Activated effector memory CD4-positive, alpha-beta T cell treated with anti-CD3 and anti-CD28 coated beads, Interleukin-2, amount 50 U/mL, for 16 hours (primary cell): ENCODE measurements at places on chromosomes 5 and 9.

DNA sequence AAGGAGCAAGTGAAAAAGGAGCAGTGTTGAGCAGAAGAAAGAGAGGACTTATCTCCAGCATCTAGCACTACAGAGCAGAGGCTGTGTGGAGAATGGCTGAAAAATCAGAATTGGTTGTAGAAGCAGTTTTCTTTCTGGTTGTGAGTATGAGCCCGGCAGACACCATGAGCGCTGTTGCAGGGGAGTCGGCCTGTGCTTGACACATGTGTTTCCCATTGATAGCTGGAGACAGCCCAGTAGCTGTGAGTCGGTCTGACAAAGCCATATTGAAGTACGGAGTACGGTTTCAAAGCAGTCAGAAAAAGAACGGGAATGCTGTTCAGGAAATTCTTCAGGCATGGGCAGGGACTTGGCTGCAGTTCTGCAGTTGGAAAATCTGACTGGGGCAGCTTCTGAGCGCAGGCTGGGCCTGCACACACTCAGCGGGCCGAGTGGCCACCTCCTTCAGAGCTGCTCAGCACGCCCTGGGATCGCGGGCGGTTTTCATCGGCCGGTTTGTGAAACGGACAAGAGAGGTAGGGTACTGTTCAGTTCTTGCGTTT, at the start of gene SGCD:
TSS of gene SGCD (plus strand) at position 447 of the 542 bp plus-strand sequence.
- no peak for DNase-seq

GRCh38 chr5:133552925-133553525, 59.3 kb downstream of the FSTL4 start:
- DNase-seq, result peak; percentile 81

DNA sequence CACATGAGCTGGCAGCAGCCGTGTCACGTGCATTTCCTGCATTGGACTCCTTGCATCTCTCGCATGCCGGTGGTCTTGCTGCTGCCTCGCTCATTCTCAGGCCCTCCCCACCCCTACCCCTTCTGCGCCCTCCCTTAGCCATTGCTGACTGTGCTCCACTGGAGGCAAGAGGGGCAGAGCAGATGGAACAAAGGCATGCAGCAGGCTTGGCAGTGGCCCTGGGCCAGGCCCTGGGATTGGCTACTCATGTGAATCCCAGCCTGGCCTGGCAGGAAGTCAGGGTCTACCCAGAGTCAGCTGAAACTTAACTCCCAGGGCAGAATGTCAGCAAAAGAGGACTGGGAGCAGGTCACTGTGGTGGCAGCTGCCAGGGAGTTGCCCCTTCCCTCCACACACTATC, 62.3 kb downstream of the TSTD2 start:
- peak; percentile 39 for DNase-seq

GRCh38 chr5:174789596-174789995, 65.2 kb downstream of the MSX2 start:
- DNase-seq, result no peak

- no peak for DNase-seq
Observed at GRCh38 chr9:138105123-138105415, 227.5 kb downstream of the CACNA1B start.

- no peak for DNase-seq
Observed at GRCh38 chr9:126081746-126082145, 244.9 kb upstream of the MVB12B start.

DNA sequence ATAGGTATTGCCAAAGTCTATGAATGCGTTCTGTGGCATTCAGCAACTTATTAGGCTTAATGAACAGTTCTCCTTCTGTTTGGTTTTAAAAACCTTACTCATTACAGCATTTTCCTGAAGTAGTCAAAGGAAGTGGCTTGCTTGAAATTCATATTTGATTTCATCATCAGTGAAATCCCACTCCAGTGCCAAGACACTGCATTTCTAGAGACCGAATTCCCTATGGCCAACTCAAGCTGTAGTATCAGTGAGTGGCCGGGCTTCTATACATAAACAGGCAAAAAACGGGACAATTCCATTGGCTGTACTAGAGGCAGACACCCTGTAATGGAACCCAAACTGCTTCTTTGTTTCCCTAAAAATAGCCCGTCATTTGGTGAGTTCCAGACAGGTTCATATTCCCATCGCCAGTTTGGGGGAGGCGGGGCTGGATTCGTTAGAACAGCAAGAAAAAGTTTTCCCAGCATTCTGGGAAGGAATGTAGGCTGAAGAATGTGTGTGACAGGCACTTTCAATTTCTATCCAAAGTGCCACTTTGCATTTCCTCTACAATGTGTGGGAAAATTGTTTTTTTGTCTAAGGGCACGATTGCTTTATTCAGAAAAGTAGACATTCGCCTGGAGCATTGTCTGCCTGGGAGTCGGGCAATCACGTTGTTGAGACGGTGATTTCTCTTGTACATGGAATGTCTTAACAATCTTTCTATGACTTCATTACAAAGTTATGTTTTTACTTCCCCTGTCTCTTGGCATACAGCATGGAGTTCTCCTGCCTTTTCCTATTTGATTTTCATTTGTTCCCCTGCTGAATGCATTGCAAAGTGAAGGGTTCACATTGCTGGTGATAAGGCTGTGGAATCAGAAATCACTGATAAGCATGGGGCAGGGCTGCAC, 141.8 kb upstream of the MAST4 start:
- no peak for DNase-seq

DNA sequence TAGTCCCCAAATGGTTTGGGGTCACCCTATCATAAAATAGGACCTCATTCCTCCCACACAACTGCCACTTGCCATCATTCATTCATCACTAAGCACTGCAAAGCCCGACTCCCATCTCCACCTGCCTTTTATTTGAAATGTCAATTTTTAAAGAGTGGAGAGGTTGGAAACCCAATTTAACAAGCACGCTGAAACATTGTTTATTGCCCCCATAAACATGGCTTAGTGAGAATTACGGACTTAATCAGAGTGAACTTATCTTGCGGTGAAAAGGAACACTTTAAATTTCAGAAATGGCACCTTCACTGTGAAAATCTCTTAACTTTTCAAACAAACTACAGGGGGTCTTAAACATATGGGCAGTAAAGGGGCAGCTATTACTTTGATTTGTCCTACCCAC, 241.1 kb downstream of the CRB2 start:
- DNase-seq, result no peak

DNA sequence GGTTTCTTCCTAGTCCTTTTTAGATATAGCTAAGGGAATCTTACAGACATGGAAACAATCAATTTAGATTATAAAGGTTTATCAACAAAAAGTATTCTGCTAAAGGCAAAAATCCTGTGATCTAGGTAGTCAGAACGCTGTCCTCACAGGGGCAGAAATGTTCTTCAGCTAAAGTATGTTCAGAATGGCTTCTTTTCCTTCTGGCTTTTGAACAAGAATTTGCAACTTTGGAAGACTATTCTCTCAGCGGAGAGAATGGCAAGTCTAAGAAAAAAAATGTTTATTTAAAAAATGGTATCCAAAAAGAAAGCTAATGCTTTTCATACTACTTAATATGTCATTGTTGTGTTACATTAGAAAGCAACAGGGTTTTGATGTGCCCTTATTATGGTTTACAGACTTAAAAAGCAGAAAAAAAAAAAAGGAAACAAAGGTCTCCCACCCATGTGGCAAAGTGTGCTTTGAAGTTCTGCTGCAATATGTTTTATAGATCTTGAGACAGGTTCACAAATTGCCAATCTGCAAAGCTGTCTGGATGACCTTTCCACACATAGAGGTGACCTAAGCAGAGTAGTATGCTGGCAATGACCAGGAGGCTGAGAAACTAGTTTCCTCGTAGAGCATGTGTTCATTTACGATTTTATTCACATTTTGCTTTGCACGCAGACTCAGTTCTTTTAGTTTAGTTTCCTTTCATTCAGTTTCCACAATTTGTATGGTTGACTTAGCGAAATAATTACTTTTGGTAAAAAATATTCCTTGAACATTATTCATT, 45.1 kb upstream of the PJA2 start:
- DNase-seq, result no peak

DNA sequence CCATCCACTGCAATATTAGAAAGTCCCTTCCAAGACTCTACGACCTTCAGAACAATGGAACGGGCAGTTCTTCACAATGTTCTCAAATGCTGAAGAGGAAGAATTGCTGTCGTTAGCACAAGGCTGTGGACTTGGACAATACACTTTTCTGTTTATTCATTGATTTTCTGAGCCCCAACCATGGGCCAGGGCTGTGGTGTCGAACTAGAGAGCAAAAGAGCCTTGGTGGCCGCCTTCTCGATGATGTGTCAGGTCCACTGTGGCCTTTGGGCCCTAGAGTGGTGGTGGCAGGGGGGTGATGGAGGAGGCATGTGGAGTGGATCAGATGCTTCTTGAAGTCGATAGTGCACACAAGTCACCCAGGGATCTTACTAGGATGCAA, 18.5 kb upstream of the KIF12 start:
- DNase-seq, result peak; percentile 9

DNA sequence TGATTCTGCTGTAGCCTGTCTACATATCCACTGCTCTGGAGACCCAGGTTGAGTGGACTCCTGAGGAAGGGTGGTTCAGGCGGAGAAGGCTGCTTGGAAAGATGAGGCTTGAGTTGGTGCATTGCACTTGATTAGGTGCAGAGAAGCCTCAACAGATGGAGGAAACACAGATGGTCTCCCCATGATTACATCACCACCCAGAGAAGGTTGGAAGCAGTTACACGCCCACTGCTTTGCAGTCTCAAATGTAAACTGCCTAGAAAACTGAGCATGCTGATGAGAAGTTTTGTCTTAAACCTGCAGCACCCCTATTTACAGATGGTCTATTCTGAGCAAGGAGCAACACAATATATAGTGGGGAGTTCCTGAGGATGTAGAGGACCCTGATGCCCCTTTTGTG, 266.6 kb downstream of the PIK3R1 start:
- DNase-seq, result no peak
